ENCODE measurements at places on chromosomes 3 and 15.

DNA sequence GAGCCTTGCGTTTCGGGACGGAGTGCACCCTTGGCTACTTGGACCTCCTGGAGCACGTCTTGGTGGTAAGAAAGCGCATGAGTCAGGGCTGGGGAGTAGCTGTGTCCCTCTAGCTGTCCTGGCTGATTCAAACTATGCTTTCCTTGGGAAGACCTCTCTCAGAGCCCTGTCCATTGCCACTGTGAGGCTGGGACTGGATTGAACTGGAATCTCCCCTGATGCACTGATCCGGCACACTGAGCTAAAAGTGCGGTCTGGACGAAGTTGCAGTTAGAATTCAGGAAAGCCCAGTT, 232.6 kb upstream of the TPM1 start:
- DNase-seq, result no peak

- no peak for DNase-seq
Observed at GRCh38 chr3:162141272-162141791, 644.7 kb downstream of the OTOL1 start.

GRCh38 chr3:178325330-178325729, 210.9 kb upstream of the KCNMB2 start:
- DNase-seq, result peak; percentile 52

- DNase-seq, result no peak
Observed at GRCh38 chr3:60435941-60436650, 815.2 kb downstream of the FHIT start.

GRCh38 chr15:49439678-49440395, 16.8 kb downstream of the FGF7 start:
- DNase-seq, result no peak

DNA sequence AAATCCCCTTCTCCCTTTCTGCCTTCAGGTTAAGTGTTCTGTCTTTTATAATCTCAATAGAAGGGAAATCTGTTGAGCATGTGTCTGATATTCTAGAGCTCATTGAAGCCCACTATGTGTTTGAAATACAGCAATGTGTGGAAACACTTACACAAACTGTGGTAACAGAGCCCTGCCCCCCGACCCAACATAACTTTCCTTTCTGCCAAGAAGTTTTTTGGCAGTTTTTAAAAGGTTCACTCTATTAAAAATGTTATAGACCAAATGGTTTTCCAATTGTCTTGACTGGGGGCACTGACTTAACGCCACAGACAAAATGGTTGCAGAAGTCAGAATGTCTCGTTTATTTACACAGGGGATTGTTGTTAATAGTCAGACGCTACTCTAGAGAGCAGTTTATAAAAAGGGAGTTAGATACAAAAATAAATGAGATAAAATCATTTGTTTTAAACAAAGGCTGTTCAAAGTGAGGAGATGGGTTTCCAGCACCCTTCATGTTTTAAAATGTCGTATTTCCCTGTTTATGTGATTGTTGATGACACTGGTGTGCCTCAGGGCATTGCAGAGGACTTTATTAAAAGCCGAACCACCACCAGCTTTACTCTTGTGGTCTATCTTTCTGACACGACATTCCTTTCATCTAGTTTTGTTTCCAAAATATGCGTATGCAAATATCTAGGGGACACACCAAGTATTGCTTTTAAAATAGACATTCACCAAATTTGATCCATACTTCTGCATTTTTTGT, 26.7 kb upstream of the GREM1 start:
- no peak for DNase-seq

DNA sequence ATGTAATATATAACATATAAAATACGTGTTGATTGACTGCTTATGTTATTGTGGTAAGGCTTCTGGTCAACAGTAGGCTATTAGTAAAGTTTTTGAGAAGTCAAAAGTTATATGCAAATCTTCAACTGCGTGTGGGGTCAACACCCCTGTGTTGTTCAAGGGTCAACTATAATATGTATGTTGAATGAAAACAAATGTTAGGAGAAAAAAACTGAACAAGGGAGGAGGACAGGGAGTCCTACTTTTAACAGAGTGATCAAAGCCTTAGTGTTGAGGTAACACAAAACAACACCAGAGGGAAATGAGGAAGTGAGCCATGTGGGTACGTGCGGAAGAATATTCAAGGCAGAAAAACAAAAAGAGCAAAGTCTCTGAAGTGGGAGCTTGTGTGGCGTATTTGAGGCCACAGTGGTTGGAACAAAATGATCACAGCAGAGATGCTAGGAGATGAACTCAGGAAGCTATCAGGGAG, 62.5 kb downstream of the SFMBT1 start:
- DNase-seq, result peak; percentile 5

GRCh38 chr3:148360051-148360450, 337.7 kb upstream of the AGTR1 start:
- no peak for DNase-seq

- no peak for DNase-seq
Observed at GRCh38 chr15:74817370-74817737, 4.7 kb downstream of the LMAN1L start.

- DNase-seq, result no peak
Observed at GRCh38 chr15:65423976-65424679, 1.4 kb upstream of the IGDCC4 start.

DNA sequence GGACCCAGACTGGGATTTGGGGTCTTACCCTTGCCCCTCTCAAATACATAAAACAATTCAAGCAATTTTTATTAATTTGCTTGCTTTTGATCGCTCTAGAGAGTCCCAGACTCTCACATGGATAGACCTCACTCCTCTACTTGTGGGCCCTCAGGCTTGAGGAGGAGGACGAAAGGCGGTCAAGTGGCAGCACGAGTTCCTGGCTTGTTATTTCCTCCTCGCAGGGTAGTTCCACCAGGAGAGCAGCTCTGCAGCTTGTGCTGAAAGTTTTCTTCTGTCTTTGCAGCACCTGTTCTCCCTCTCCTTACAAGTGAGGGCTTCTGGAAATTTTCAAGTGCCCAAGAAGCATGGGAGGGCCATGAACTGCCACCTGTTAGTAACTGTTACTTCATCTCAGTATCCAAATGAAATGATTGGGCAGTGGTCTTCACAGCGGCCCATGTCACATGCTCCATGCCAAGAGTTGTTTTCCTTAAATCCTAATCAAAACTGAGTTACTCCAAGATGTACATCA, 22.7 kb downstream of the ABI3BP start:
- no peak for DNase-seq

GRCh38 chr3:143814443-143814889, 33.8 kb downstream of the SLC9A9 start:
- no peak for DNase-seq

DNA sequence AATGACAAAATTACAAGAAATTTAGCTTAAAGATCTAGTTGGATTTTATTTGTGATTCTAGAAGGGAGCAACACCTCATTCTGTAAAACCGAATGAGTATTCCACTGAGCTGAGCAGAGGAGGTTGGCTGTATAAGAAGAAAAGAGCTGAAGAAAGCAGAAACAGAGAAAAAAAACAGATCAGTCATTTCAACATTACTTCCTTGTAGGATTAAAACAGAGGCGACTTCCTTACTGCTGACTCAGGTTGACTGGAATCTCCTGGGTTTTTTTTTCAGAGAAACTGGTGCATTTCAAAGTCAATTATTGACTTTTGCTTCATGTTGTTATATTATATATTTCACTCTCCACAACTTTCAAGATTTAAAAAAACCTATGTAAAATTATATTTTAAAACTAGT, 368.1 kb upstream of the UBE2E2 start:
- no peak for DNase-seq

DNA sequence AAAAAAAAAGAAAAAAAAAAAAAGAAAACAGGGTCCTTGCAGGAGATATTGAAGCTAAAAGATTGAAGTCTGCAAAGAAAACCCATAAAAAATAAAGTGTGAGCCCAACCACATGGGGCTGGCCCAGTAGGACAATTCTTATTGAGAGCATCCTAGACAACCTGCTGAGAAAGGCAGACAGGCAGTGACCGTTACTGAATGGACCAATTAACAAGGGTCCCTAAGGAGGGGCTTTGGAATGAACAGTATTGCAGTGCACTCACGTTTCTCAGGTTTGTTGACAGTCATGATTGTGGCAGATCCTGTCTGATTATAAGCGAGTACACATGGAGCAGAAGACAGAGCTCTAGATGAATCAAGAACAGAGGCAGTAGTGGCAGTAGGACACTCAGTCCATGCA, 168.6 kb downstream of the LSAMP start:
- no peak for DNase-seq

- DNase-seq, result no peak
Observed at GRCh38 chr3:89414270-89414669, 306.8 kb downstream of the EPHA3 start.

DNA sequence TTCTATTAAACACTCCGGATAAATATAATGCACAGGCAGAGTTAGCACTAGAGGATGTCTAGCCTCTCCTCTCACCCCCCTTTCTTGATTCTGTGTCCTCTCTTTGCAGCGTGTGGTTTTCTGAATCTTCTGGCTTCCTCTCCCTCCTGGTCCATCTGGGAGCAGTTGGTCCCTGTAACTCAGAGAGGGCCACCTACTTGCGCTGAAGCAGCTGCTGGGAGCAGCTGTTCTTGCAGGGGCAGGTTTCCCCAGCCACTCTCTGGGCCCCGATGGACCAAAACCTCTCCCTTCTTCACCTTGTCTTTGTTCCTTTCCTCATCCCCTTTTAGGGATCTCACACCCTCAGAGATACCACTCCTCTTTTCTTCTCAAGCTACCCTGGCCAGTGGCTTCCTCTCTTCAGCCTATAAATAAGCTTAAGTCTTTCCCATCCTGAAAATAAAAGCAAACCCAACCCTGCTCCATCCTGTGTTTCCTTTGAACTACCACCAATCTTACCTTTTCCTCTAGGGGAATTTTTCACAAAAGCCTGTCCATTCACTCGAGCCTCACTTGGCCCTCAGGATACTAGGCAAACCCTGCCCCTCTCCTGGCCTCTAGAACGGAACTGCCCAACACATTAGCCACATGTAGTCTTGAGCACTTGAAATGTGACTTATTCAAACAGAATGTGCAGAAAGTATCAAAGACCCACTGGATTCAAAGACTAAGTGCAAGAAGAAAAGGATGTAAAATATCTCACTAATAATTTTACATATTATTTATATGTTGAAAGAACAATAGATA, 59.7 kb downstream of the STARD5 start:
- DNase-seq, result no peak

- DNase-seq, result no peak
Observed at GRCh38 chr3:143041903-143042302, 40.5 kb downstream of the U2SURP start.

DNA sequence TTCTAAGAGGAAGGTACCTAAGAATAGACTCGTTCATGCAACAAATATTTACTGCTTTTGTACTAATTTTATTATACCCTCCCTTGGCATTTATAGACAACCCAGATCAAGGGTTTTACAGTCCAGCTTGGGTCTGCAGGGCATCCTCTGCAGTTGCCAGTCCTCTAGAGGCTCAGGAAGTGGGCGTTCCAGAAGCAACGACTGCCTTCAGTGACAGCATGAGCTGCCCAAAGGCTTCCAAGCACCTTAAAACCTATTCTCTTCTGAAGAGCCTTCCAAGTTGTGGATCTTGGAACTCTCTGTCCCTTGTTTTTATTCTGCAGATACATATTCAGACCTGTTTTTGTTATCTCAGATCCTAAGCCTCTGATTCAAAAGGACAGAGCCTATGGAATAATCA, 95.6 kb downstream of the RAD18 start:
- no peak for DNase-seq

DNA sequence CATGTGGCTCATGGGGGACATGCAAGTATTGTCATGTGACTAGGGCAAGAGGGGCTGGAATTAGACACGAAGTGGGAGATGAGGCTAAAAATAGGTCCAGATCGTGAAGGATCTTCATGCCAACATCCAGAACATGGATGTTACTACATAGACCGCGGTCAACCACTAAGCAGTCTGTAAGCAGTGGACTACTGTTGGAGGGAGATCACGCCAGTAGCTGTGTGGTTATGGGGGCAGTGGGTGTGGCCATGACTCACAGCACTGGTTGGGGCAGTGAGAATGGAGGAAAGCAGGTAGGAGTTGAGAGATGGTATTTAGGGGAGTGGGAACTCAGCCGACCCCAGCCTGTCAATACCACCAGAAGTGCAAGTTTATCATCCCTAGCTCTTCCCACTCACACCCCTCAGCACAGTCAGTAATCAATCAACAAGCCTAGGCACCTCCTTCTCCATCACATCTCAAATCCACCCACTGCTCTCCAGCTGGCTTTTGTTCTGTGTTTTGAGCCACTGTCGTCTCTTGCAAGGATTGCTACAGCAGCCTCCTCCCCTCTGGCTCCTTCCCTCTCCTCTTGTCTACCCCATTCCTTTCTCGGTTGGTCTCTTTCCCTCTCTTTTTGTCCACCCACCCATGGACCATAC, 107.2 kb upstream of the ABHD17C start:
- no peak for DNase-seq

DNA sequence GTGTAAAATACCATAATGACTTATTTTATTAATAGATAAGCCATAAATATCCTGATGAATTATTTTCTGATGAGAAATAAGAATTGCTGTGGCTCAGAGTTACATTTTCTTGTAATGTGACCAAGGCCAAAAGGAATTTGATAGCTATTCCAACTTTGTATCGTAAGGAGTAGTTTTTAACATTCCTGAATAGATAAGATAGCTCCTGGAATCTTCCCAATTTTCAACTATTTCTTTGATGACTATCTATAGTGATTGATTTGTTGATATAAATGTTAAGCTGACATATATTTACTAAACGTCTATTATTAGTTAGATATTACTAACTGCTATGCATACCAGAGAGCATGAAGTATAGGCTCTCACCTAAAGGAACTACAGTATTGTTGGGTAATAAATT, 49.1 kb upstream of the SATB1 start:
- DNase-seq, result no peak

GRCh38 chr15:41438206-41438605, 21.3 kb downstream of the RTF1 start:
- no peak for DNase-seq

DNA sequence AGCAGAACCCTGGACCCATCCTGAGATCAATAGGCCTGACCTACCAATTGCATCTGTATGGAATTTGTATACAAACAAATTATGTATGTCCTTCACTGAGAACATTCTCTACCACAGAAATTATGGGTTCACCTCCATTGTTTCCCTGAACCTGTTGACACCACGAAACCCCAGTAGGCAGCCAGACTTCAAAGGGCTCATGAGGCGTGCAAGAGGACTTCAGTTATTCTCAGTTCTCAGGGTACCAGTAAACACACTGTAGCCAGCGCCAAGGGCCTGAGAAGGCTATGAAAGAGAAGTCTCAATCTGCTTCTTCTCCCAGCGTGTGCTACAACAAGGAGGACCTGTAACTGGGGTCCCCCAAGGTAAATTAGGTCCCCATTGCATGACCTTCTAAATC, 254.9 kb upstream of the GOLGA6L4 start:
- DNase-seq, result no peak

GRCh38 chr3:72101494-72101893, 316.5 kb upstream of the PROK2 start:
- DNase-seq, result no peak

- no peak for DNase-seq
Observed at GRCh38 chr3:122903171-122903570, 108.3 kb downstream of the SLC49A4 start.

DNA sequence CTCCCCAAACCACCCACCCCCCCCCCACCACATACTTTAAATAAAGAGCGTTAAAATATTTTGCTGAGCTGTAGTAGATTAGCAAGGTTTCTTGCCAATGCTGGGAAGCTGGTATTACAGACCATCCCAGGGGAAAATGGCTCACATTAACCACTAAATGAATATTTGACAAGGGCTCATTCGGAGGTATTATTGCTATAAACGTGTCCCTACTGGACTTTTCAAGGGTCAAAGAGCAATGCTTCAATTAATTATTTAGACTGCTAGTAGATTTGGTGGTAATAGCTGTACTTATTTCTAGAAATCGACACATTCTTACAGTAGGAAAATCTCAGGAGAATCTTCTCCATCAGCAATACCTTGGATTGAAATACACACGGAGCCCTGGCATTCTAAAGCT, 5.2 kb downstream of the SOX2 start:
- DNase-seq, result no peak
